ENCODE measurements at places on chromosomes 12 and 14.
A peak's percentile ranks its signal among the peaks of the same experiment; 100 is the strongest.

DNA sequence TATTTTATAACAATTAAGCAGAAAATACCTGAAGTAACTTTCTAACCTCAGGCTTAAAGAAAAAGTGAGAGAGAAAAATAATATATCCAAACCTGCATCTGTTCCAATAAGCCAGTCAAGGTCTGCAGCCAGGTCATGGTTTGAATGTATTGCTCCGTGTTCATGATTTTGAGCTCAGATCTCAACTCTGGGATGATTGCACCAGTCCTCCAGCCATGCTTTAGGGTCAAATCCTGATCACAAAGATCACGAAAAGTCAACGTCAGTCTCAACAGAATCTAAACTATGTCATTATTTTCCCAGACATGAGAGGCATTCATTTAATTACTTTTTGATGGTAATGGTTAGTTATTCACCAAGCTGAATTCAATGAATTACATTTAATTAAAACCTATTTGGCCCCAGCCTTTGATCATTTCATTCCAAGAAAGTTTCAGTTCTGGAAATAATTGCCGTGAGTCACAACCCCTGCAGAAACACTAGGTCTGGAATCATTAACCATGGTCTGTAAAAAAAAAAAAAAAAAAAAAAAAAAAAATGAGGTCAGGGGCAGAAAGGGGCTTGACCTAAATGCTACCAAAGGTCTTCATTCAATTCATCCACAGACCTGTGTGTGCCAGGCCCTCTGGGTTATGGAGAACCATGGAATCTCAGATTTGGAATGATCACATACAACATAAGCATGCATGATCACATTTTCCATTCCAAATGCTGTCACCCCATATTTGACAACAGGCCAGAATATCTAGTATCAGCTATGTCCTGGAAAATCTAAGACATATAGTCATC lies 55.6 kb downstream of the NT5DC3 start:
- DNase-seq: no peak

DNA sequence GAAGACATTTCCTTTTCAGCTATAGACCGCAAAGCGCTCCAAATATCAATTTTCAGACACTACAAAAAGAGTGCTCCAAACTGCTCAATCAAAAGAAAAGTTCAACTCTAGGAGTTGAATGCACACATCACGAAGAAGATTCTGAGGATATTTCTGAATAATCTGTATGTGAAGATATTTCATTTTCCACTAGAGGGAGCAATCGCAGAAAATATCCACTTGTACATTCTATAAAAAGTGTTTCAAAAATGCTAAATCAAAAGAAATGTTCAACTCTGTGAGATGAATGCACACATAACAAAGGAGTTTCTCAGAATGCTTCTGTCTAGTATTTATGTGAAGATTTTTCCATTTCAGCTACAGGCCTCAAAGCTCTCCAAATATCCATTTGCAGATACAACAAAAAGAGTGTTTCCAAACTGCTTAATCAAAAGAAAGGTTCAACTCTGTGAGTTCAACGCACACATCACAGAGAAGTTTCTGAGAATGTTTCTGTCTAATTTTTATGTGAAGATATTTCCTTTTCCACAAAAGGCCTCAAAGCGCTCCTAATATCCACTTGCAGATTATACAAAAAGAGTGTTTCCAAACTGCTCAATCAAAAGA lies 643.8 kb upstream of the ALG10B start:
- DNase-seq: no peak

DNA sequence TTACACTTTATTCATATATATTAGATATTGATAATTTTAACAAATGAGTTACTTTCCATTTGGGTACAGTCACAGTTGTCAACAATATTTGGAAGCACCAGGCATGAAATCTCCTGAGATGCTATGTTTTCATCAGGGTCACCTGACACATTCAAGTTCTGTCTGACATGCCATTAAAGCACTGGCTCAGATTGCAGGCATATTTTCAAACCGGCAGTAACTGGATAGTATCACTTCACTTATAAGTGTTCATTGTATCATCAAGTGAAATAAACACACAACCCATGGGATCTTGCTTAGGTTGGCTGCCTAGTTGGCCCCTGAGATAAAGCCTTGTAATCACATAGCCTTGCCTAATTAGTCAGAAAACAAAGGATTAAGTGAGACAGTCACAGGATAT lies 4.8 kb downstream of the IFNG start:
- DNase-seq: no peak

GRCh38 chr12:49794021-49794420 lies 34.2 kb downstream of the NCKAP5L start:
- DNase-seq: no peak

DNA sequence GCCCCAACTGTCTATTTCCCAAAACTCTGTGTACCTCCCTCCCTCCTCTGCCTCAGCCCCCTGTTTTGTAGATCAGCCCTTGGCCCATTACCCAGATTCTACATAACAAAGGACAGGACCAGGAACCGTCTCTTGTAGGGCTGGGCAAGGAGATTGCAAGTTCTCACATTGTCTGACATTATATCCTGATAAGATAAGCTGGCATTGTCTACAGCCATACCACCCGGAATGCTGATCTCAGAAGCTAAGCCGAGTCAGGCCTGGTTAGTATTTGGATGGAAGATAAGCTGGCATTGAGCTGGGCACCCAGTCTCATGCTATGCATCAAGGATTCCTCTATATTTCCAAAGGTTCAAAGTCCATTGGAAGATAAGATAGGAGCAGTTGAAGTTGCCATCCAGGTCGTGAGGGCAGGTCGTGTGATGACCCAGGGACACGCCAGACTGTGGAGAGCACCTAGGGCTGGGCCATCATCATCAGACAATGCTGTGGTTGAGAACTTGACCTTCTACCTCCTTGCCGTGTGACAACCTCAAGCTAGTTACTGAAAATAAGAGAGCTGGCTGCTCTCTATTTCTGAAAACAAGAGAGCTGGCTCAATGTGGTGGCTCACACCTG lies 29.5 kb downstream of the PHETA1 start:
- no peak for DNase-seq

DNA sequence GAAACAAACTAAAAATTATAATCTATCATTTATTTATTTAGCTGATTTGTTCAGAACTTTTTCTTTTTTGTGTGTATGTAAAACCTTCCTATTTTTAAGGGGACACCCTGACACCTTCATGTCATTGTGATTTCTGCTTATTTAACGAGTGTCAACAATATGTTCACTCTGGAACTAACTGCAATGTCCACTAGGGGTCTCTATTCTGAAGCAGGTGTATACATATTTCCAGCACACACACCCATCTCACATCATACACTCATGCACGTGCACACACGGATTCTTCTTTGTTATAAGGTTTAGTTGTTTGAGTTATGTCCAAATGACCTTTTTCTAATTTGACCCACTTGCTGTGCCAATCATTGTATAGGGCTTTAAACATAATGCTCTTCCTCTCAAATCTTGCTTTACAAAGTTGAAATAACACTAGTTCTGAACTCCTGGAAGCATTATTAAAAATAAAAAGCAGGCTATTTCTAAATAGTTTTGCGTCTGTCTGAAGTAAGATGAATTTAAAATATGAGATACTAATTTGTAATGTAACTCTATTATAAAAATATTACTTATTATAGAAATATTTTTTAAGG lies 15.5 kb downstream of the E2F7 start:
- DNase-seq: no peak

DNA sequence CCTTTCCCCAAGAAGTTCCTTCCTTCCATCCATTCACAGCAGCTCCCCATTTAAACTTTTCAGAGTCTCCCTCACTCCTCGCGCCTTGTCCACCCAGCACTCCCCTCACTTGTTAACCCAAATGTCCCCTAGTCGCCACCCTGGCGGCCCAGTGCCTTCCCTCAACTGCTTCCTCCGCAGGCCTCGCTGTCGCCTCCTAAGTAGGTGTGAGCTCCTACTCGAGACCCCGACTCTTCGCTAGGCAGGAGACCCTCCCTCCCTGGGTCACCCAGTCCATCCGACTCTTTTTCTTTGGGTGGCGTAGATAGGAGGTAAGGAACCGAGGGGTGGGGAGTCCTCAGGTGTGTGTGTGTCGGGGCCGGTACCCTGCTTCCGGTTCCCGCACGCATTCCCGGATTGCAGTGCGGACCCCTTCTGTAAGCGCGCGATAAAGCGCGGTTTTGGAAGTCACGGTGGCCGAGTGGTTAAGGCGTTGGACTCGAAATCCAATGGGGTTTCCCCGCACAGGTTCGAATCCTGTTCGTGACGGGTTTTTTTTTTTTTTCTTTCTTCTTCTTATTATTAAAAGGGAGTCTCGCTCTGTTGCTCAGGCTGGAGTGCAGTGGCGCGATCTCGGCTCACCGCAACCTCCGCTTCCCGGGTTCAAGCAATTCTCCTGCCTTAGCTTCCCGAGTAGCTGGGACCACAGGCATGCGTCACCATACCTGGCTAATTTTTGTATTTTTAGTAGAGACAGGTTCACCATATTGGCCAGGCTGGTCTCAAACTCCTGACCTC lies 823 bp upstream of the SMARCC2 start:
- peak; percentile 68 for DNase-seq

DNA sequence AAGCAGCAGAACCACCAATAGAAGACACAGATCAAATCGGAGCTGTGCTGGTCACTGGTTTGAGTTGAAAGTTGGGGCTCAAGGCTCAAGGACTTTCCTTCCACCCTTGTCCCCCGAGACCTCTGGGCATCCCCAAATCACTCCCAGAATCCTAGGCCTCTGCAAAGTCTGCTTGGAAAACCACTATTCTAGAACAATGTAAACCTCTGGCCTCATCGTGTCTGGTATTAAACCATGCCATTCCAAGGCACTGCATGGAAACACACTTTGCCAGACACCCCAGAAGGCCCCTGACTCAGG lies 288.0 kb downstream of the DPF3 start:
- no peak for DNase-seq

DNA sequence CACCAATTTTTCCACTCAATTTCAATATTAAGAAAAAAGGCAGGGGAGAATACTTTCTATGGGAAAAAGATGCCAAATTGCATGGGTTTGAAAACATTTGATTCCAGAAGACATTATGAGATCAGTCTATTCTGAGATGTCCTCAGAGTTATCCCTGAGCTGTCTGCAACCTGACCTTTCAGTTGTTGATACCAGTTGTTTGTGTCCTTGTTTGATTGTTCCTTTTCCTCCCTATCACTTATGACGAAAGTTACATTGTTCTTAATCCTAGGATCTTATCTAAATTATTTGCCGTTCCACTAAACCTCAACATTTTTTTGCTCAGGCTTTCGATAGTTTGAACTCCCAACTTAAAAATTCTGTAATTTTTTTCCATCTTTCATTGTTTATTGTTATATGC lies 336.3 kb upstream of the NOVA1 start:
- no peak for DNase-seq

- no peak for DNase-seq
Measured at GRCh38 chr12:89464974-89465592, 59.5 kb downstream of the GALNT4 start.

- DNase-seq: no peak
Measured at GRCh38 chr14:106277503-106277902, 751.1 kb downstream of the TMEM121 start.

DNA sequence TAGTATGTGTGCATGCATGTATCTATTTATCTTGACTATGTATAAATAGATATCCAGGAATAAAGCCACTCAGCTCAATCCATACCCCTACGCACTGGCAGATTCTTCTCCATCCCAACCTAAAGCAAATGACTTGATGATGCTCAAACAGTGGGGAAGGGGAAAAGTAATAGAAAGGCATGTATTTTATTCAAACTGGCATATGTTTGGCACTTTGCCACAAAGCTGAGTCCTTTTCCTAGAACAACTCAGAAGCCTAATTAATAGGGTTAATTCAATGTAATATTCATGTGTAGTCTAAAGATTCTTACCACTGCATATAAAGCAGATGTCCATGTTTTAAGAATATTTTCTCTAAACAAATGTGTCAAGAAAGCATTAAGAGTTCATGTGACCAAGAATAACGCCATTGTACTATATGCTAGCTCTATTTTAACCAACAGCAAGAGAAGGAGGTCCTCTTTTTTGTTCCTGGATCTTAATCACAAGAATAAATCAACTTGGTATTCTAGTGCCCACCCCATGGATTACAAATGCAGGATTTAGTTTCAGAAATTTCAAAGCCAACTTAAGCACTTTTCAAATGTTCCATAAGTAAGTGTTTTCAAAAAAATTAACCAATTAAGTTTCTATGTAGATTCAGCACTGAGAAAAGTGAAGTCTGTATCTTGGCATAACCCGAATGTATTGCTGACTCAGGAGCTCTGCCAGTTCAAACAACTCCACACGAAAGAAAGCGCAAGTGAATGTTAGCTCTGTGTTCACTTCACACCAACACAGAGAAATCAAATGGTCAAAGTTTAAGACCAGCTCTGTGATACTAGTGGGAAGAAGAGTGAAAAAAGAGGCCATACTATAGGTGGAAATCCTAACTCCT lies 233.6 kb downstream of the MED13L start:
- DNase-seq: no peak

DNA sequence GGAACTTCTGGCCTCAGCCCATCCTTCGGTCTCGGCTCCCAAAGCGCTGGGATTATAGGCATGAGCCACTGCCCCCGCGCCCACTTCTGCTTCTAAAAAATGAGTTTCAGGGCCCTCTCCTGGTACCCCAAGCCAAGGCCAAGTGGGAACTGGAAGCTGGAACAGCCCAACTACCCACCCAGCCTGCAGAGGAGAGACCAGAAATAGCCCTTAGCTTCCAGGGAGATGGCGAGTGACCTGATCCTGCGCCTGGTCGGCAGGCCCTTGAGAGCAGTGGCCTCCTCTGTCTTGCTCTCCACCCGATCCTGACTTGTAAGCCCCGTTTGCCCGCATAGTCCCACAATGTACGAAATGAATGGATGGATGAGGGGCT lies 31.2 kb upstream of the PLEKHG6 start:
- DNase-seq: no peak

Measured in stimulated activated naive CD4-positive, alpha-beta T cell treated with Interleukin-2 at 50 U/mL for 16 hours (primary cell).